ENCODE measurements at places on chromosomes 4 and X. TPM values are rescaled to one million over a fixed set of nuclear protein-coding genes. Genes with fewer than 3 reads are reported as not detected.

GRCh38 chr4:138406876-138407275 is 164.7 kb upstream of the SLC7A11 start:
- no peaks in the 10 kb centered on the region for H3K4me1 ChIP-seq
- H3K27ac ChIP-seq = no peak overlapping the region
- no peak for DNase-seq
- H3K27me3 ChIP-seq = no peaks in the 10 kb centered on the region

DNA sequence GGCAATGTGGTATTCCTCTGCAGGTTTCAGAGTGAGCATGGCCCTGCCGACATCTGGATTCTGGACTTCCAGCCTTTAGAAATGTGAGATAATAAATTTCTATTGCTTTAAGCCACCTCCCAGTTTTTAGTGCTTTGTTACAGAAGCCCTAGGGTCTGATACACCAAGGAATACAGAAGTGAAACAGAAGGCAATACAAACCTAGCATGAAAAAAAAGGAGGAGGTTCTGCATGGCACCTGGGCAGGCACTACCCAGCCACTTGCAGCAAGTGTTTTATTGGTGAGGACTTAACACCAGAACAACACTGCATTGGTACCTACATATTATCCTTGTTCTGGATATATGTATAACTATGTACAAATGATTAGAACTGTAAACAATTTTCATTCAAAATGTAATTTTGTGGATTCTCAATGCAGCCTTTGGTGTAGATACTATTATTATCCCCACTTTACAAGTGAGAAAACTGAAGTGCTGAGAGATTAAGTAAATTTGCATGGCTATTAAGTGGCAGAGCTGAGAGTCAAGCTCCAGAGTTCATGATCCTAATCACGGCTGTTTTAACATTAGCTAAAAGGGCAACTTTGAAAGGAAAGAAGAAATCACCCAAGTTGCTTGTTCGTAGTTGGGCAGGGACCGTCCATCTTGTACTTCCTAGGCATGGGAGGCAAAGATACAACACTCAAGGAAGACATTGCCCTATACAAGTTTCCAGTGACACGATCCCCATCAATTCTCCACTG is 71.8 kb downstream of the IL21 start:
- DNase-seq = no peak
- no peaks in the 10 kb centered on the region for H3K27me3 ChIP-seq
- no peaks in the 10 kb centered on the region for H3K36me3 ChIP-seq

GRCh38 chrX:23811656-23812055 is 28.7 kb downstream of the SAT1 start:
- no peak overlapping the region for H3K4me3 ChIP-seq
- no peaks in the 10 kb centered on the region for H3K36me3 ChIP-seq
- DNase-seq = no peak
- no peaks in the 10 kb centered on the region for H3K4me1 ChIP-seq

- H3K4me1 ChIP-seq = no peaks in the 10 kb centered on the region
- H3K4me3 ChIP-seq = no peak overlapping the region
- peaks cover 2% of the 10 kb centered on the region for H3K36me3 ChIP-seq
- no peak for DNase-seq
- H3K27ac ChIP-seq = no peak overlapping the region
These were observed 8.0 kb upstream of the GATB start for GRCh38 chr4:151768835-151769234.

- H3K4me3 ChIP-seq = no peak overlapping the region
- H3K4me1 ChIP-seq = no peaks in the 10 kb centered on the region
- DNase-seq = no peak
These were observed 611.0 kb upstream of the PABPC4L start for GRCh38 chr4:134812611-134813010.

DNA sequence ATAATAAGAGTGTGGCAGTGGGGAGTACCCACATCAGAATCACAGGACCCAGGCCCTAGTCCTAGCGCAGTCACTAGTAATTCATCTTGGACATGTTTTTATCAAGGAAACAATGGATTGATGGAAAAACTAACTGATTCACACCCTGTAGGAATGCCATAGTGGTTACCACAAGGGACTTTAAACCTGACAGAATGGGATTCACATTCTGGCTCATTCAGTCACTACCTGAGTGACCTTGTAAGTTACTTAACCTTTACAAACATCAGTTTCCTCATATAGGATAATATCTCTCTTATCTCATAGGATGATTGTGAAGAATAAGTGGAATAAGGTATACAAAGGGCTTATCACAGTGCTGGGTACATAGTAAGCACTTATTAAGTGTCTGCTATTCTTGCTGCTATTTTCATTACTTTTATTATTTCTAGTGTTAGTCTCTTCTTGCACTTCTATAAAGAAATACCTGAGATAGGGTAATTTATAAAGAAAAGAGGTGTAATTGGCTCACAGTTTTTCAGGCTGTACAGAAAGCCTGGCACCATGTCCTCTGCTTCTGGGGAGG is 247.5 kb upstream of the KLF3 start:
- DNase-seq = no peak
- H3K4me1 ChIP-seq = peaks cover 20% of the 10 kb centered on the region
- no peak overlapping the region for H3K27ac ChIP-seq
- peaks cover 5% of the 10 kb centered on the region for H3K27me3 ChIP-seq

GRCh38 chrX:39830414-39830813 is 267.3 kb downstream of the BCOR start:
- peaks cover 7% of the 10 kb centered on the region for H3K4me1 ChIP-seq
- H3K27me3 ChIP-seq = peaks cover 6% of the 10 kb centered on the region
- no peaks in the 10 kb centered on the region for H3K36me3 ChIP-seq
- H3K27ac ChIP-seq = no peak overlapping the region

GRCh38 chr4:48203819-48204218 is 65.8 kb downstream of the TEC start:
- H3K4me1 ChIP-seq = no peaks in the 10 kb centered on the region
- no peak overlapping the region for H3K27ac ChIP-seq
- H3K4me3 ChIP-seq = no peak overlapping the region
- peaks cover 6% of the 10 kb centered on the region for H3K27me3 ChIP-seq
- peaks cover 3% of the 10 kb centered on the region for H3K36me3 ChIP-seq
- DNase-seq = no peak

- DNase-seq = no peak
- no peaks in the 10 kb centered on the region for H3K27me3 ChIP-seq
- H3K4me3 ChIP-seq = no peak overlapping the region
- H3K36me3 ChIP-seq = peaks cover 5% of the 10 kb centered on the region
- H3K4me1 ChIP-seq = no peaks in the 10 kb centered on the region
These were observed 41.5 kb downstream of the PPP2R2C start for GRCh38 chr4:6430927-6431326.

GRCh38 chrX:24264383-24264782 is 49.5 kb downstream of the SUPT20HL2 start:
- peaks cover 30% of the 10 kb centered on the region for H3K4me1 ChIP-seq
- no peaks in the 10 kb centered on the region for H3K36me3 ChIP-seq
- H3K4me3 ChIP-seq = no peak overlapping the region
- H3K27ac ChIP-seq = no peak overlapping the region
- H3K27me3 ChIP-seq = peaks cover 51% of the 10 kb centered on the region
- DNase-seq = no peak

GRCh38 chrX:144901521-144901920 is 345.8 kb upstream of the SPANXN1 start:
- no peak overlapping the region for H3K4me3 ChIP-seq
- no peak for DNase-seq
- H3K27ac ChIP-seq = no peak overlapping the region
- H3K4me1 ChIP-seq = no peaks in the 10 kb centered on the region

GRCh38 chr4:8262637-8263322 is 6.8 kb upstream of the HTRA3 start:
- H3K4me1 ChIP-seq = no peaks in the 10 kb centered on the region
- no peak overlapping the region for H3K27ac ChIP-seq
- H3K27me3 ChIP-seq = peaks cover 12% of the 10 kb centered on the region
- no peak for DNase-seq
- no peak overlapping the region for H3K4me3 ChIP-seq
- no peaks in the 10 kb centered on the region for H3K36me3 ChIP-seq

Gene RAB40AL
- not detected for total RNA-seq

Gene TLR10
- total RNA-seq = not detected

Gene XAGE3
- not detected for total RNA-seq

Gene NAA11
- total RNA-seq = not detected

Gene RAB33A
- total RNA-seq = 23.3 TPM

Gene MAGEB6
- total RNA-seq = not detected

Gene SSX4B
- total RNA-seq = not detected
